Fibroblast of skin of back (primary cell): ENCODE measurements at places on chromosomes 12 and 14.

- no peak for DNase-seq
Measured at GRCh38 chr14:78356391-78356790, 186.2 kb downstream of the NRXN3 start.

GRCh38 chr12:47900131-47901062 lies 4.4 kb downstream of the VDR start:
- DNase-seq: no peak

- DNase-seq: no peak
Measured at GRCh38 chr14:96135285-96135684, 69.4 kb upstream of the BDKRB2 start.

- no peak for DNase-seq
Measured at GRCh38 chr14:103741876-103742275, 26.3 kb downstream of the ZFYVE21 start.

- no peak for DNase-seq
Measured at GRCh38 chr12:123621101-123621500, 12.4 kb downstream of the EIF2B1 start.

DNA sequence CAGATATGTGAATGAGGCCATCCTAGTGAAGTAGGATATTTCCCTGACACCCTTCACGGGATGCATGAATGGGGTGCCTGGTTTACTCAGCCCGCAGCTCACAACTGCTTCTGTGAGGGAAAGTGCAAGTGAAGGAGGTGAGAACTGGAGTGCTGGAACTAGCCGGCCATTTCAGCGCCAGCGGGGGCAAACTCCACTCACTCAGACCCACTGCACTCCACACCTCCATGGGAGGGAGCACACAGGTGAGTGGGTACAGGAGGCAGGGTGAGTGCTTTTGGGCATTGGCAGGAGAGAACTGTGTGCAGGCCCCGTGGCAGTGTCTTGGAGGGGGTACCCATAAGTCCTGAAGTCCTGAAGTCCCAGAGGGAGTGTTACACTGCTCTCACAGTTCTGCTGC lies 1008.4 kb downstream of the SLC6A15 start:
- no peak for DNase-seq

GRCh38 chr14:24271134-24271833 lies at the start of gene RABGGTA:
RABGGTA (minus strand) TSS chr14:24271597; CDS start chr14:24271115, 482 bp downstream.
- DNase-seq: peak; percentile 83
